Pancreas (tissue), 10 donors: ENCODE measurements at places on chromosomes 1 and 21.
A peak's percentile ranks its signal among the peaks of the same experiment; 100 is the strongest.

DNA sequence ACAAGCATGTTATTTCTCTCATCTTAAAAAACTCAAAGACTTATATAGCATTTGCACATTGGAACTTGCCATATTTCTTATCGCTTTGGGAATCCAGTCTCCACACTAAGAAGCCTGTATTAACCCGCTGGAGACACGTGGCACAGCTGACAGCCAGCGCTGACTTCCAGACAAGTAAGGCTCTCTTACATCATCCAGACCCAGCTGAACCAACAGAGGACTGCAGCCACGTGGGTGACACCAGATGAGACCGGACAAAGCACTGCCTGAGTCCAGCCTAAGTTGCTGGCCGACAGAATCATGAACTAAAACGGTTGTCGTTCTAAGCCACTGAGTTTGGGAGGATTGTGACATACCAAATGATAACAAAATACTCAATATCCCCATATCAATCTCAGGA lies 6.3 kb upstream of the CD247 start:
- DNase-seq: no peak

DNA sequence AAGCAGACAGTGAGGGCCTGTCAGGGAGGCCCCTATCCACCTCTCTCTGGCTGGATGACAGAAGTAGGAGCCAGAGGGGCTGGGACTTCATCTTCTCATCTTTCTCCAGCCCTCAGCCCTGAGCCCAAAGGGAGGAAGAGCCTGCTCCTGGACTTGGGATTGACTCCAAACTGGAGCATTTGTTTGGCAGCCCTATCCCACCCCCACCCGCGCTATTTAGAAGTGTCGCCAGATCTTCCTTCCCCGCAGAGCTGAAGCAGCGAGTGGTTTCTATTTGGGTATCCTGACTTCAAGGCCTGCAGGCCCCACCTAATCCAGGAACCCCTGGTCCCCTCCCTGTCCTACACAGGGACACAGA lies 9.6 kb downstream of the NES start:
- DNase-seq: no peak

GRCh38 chr1:113663165-113663951 lies 95.9 kb downstream of the PHTF1 start:
- DNase-seq: no peak

GRCh38 chr1:205669341-205670149 lies 10.8 kb downstream of the SLC45A3 start:
- peak; percentile 48 for DNase-seq

DNA sequence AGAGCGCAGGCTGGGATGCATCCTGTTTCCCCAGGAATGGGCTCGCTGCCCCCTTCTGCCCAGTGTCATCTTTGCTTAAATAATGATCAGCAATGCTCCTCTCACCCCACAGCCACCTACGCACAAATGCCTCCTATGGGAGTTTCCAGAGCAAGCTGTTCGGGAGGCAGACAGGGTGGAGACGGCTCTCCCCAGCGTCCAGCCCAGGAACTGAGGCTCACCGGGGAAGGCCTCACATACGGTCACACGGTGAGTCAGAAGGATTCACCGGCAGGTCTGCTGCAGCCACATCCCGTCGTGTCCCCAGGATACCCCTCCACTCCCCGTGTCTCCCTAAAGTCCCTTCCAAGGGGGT lies 40.3 kb upstream of the RUNX3 start:
- DNase-seq: no peak

DNA sequence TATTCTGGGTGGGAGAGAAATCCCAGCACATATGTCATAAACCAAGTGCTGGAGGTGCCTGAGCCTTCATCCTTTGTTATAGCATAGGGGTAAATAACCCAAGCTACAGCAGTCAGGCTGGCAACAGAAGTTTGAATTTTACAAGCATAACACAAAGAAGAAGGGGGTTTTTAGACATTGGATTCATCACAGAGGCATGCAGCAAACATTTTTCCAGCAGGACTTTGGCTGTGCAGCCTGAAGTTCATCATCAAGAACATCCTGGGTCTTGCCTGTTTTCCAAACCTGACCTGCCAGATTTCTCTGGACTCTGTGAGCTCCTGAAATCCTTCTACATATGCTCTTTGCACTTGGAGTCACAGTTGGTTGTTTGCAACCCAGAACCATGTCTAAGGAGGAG lies 16.2 kb downstream of the PTGER3 start:
- DNase-seq: no peak

DNA sequence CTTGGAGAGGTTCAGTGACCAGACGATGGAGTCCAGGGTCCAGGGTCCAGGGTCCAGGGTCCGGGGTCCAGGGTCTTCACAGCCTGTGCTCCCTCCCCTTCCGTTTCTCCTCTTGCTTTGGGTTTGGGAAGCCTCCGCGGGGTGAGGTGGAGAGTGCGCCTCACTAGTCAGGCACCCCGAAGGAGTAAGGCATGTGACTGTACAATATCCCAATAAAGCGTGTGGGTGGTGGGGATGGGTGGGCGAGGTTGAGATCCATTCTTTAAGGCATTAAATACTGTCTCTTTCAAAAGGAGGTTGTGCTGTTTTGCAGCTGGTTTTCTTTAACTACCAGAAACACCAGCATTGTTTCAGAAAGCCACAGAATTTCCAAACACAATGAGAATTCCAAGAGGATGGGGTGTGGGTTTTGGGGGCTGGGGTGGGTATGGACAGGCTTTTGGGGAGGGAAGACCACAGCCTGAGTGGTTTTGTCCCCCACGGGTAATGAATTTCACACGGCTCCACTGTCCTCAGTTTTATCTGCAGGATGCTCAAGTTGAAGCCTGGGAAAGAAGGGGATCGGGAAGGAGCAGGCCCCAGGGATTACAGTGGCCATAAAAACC lies 65.7 kb downstream of the KIF26B start:
- no peak for DNase-seq

- no peak for DNase-seq
Observed at GRCh38 chr1:57479471-57479870, 55.6 kb upstream of the DAB1 start.

DNA sequence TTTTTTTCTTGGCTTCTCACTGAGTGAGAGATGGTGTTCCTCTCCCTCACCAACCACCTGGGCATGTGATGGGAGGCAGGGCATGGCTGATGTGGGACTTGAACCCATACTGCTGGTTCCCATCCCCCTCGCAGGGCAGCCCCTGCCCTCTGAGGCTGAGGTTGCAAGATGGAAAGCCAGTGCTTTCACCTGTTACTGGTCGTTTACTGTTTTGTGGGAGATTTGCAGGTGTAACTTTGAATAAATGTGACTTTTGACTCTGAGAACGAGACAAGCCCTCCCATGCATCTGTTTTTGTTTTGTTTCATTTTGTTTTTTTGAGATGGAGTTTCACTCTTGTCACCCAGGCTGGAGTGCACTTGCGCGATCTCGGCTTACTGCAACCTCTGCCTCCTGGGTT lies 21.6 kb downstream of the C1orf167 start:
- DNase-seq: no peak

GRCh38 chr1:203142684-203143408 lies 15.3 kb downstream of the ADORA1 start:
- DNase-seq: no peak

DNA sequence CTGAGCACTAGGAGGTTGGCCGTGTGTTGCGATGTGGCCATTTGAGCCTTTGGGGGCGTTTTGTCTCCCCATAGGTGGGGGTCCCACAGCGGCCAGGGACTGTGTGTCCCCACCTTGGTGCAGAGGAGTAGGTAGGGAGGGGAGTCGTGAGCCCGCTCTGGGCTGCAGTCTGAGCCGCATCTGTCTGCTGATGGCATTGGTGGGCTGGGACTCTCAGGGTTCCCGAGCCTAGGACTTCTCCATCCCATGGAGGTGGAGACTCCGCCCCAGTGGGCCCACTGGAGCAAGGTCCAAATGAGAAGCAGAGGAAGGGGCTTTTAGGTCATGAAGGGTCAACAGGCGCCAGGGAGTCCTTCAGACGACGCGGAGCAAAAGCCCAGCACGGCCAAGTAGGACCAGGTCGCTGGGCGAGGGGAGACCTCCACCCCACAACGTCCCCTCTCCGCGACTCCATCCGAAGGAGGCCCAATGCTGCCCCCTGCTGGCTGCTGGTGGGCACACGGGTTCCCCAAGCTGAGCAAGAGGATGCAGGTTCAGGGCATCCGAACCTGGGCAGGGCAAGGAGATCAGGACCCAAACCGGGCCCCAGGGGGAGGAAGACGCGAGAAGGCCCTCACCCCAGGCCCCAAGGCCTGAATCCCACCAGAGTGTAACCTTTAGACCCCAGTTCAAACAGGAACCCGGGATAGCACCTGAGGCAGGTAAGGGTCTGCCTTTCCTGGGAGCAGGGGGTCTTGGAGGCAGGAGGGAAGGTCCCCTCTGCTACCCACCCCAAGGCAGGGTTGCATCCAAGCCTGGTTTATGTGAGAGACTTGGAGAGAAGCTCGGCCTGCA lies 14.9 kb downstream of the TTC34 start:
- peak; percentile 74 for DNase-seq

DNA sequence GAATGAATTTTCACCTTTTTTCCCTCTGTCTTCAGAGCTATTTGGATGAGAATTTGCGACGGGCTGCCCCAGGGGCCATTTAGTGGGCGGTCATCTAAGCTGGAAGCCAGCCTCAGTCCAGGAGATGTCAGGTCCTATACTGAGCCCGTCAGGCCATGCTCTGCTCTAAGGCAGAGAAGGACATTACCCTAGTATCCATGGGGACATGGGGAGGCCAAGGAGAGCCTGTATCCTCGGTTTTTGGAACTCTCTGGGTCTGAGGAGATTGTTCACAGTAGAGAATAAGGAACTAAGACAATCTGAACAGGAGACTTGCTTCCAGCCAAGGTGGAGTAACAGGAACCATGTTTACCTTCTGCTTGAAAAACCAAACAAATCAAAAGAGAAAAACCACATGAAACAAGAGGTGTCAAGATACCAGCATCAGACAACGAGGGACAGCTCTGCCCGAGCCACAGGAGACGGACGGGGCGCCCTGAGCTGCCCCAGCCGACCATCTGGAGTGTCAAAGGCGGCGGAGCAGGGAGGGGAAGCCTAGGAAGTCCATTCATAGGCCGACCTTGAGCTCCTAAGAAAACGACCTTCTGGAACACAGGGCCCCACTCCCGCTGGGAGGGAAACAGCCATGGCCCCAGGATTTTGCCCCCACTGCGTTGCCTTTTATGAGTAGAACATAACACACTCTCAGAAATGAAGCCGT lies 20.0 kb upstream of the ADARB1 start:
- DNase-seq: no peak

DNA sequence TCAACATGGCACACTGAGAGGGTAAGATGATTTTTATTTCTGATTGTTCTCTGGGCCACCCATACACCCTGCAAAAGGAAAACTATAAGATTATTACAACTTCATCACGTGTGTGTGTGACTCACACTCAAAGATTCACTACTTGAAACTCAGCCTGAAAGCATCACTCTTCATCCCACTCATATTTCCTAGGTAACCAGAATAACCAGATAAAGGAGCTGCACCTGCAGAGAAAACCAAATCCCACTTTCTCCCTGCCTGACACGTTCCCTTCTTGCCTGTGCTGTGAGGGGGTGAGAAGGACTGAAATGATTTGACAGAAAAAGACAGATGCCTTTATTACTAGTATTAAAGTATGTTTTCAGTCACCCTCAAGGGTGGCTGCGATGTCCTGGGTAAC lies 131.6 kb downstream of the TGFBR3 start:
- DNase-seq: no peak

DNA sequence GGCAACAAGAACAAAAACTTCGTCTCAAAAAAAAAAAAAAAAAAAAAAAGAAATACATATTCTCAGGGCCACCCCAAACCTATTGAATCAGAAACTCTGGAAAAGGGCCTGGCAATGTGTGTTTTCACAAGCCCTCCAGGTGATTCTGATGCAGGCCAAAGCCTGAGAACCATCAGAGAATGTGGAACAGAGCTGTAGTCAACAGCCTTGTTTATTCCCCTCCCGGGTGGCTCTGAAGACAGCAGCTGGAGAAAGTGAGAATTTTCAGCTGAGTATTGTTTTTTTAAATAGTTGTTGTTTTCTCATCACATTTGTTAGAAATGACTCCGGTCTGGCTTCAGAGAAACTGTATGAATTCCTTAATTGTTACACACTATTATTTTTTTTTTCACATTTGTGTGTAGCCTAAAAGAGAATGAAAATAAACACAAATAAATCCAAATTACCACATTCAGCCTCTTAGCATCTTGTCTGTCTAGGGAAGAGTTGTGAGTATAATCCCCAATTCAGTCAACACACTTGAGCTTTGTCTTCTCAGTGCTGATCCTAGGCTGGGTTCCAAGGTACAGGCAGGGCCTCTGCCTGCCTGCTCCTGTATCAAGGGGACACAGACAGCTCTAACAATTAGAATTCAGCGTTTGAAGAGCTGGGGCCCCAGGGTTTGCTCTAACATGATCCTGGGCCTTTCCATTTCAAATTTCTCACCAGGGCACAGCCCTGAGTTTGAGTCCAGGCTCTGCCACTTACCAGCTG lies 6.6 kb upstream of the AZIN2 start:
- no peak for DNase-seq

DNA sequence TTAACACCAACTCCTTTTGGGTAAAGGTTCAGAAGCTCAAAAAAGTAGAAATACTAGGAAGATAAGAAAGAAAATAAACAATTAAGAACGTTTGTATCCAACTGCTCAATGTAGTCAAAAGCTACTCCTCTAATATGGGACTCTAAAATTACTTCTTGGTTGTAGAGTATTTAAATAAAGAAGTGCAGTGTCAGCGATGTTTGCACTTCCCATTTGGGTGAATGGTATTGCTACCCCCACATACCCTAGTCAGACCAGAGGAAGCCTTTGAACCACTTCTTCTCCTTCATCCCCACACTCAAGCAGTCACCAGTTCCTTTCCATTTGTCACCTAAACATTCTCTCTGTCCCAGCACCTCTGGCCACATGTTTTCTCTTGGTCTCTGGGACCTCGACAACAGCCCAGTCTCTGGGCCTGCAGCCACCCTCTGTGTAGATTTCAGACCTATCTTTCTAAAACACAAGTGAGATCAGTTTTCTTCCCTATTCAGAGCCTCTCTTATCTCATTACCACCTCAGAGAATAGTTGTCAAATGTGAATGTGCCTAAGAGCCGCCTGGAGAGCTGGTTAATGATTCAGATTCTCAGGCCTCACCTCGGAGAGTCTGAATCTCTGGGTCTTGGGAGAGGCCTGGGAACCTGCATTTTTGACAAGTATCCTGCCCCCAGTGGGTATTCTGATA lies 109.8 kb downstream of the OMA1 start:
- no peak for DNase-seq

- DNase-seq: no peak
Observed at GRCh38 chr1:20958430-20958829, 171.3 kb upstream of the HP1BP3 start.

GRCh38 chr1:84688463-84689061 lies 1.7 kb downstream of the SSX2IP start:
- DNase-seq: no peak

- no peak for DNase-seq
Observed at GRCh38 chr1:209567698-209568175, 15.8 kb upstream of the CAMK1G start.

GRCh38 chr21:43676391-43676790 lies 17.0 kb downstream of the RRP1B start:
- no peak for DNase-seq

DNA sequence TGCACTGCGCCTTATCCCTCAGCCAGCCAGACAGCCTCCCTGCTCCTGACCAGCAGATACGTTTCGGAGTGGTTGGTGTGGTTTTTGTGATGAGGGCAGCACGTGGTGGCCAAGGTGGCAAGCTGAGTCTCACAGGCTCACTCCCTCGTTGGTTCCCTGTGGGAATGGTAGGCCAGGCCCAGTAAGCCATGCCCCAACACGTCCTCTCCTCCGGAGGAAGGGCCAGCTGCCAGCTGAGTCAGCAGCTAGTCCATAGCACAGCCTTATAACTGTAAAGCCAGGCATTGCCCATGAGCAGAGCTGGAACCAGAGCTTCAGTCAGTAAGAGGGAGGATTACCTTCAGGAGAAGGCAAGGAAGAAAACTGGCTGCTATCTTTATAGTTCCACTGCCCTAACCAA lies 29.5 kb downstream of the SZRD1 start:
- no peak for DNase-seq
